ENCODE measurements at places on chromosomes 1 and 21.
A peak's percentile ranks its signal among the peaks of the same experiment; 100 is the strongest.

DNA sequence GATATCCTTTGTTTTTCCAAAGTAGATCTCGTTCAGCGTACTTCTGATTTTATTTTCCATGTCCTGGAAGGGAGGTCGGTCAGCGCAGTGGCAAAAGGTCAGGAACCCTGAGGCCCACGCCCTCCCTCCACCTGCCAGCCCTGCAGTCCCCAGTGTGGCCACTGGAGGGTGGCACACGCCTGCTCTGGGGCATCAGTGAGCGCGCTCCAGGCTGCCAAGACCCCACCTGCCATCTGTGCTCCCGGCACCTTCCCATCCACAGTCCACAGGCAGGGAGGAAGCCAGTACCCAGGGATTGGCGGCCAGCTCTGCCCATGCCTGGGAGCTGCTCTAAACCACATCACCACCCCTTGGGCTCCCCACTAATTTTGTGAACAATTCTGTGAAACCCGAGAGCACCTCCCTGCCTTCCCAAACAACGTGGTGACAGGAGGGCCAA lies 32.3 kb downstream of the SLC66A1 start:
- DNase-seq = peak; percentile 47

GRCh38 chr1:101137144-101138126 lies 99.4 kb upstream of the S1PR1 start:
- no peak for DNase-seq

- DNase-seq = peak; percentile 94
Observed at GRCh38 chr1:183272390-183272848, 86.4 kb downstream of the LAMC2 start.

DNA sequence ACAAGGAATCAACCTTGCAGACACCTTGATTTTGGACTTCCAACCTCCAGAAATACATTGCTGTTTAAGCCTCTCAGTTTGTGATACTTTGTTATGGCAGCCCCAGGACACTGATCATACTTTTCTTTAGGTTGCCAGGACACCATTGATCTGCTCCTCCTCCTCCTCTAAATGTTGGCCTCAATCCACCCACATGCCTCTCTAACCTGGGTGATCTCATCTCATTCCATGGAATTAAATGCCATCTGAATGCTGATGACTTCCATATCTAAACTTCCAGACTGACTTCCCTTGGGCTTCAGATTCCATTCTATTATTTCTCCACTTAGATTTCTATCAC lies 7.4 kb upstream of the PPP1R15B start:
- peak; percentile 37 for DNase-seq

GRCh38 chr1:161929137-161929536 lies 94.5 kb downstream of the OLFML2B start:
- no peak for DNase-seq

GRCh38 chr1:167991546-167991945 lies 54.7 kb upstream of the MPC2 start:
- DNase-seq = no peak

DNA sequence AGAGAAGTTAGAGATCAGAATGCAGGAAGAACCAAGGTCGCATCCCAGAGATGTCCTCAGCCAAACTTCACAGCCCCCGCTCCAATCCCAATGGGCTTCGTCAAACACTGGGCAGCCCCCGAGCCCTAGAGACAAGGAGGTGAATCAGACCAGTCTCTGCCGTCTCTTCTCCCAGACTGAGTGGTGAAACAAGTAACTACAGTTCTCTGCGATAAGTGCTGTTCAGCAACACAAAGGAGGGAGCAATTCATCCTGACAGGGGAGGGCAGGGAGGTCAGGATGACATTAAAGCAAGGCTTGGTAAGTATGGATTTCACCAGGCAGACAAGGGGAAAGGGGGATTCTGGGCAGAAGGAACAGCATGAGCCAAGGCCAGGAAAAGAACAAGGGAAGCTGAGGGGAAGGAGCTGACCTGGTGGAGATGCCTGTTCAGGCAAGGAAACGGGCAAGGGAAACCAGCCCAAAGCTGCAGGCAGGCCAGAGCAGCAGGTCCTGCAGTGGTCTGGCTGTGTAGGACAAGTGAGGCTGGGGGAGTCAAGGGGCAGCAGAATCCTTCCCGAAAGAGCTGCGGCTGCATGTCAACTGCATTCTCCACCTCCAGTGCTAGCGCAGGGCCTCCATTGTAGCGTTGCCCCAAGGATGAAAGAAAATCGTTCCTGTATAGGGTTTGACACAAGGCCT lies 13.6 kb upstream of the ERI3 start:
- no peak for DNase-seq

GRCh38 chr1:87143413-87144135 lies 185.1 kb upstream of the LMO4 start:
- DNase-seq = no peak

DNA sequence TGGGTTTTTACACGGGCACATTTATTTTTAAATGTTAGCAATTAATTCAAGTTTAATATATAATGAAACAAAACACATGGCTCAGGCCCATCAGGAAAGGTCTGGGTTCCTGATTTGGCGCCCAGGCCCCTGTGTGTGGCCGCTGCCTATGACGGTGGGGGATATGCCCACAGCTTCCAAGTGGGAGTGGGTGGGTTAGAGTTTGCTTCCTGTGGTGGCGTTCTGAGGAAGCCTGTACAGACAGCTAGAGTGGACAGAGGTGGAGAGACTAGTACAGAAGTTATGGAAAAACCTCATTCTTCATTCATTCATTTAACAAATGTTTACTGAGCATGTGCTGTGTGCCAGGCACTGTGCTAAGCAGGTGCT lies 22.4 kb upstream of the EPS8L3 start:
- no peak for DNase-seq

DNA sequence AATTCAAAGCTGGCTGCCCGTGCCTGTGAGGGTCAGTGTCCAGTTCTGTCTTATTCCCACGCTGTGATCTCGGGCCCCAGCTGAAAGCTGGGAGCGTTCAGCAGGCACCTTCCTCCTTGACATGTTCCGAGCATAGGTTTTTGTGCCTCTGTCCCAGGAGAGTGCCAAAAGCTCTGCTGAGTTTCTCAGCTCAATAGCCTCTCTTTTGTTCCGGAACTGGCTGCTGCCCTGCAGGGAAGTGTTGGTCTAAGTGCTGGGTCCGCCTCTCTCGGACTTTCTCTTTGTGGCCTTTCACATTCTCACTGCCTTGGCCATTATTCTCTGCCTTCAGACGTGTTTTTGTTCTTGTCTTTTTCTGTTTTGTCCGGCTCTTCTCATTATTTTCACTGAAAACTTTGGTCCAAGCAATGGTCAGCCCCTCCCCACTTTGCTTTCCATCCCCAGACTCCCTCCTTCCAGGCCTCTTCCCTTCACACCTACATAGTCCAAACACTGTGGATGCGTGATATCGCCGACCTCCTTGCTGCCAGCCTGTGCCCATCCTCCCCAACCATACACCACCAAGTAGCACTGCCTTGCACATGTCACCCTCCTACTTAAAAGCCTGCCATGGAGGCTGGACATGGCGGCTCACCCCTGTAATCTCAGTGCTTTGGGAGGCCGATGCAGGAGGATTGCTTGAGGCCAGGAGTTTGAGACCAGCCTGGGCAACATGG lies 233.8 kb downstream of the RHOU start:
- DNase-seq = no peak

DNA sequence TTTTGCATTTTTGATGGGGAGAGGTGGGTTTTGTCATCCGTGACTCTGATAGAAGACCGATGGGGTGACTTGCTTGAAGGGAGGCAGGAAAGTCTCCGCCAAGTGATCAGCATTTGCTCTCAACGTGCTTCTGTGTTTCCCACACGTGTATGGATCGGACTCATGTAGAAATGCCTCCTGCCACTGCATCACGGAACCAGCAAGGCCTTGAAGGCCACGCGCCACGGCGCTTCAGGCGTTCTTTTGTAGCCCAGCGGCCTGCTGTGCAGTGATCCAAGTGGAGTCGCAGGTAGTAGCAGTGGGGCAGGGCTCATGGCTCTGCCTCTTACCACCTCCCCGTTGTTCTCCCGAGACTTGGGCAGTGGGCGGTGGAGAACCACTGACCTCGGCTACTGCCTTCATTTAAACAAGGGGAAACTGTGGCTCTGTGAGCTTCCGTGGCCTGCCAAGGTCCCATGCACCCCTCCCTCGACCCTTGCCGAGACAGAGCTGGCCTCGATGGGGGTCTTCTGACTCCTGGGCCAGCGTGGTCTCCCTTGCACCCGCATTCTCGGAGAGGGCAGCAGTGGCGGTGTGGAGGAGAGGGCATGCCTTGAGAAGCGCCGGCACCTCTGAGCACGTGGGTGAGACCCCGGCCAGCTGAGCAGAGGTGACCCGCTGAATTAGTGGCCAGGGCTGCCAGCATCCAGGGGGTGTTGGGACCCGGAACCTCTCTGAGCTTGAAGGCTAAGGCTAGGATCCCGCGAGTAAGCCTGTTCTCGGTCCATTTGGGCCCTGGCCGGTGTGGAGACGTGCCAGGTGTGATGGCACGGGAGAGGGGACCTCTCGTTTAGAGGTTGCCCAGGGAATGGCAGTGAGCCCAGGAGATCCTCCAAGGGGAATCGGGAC lies 46.1 kb upstream of the ABCG1 start:
- no peak for DNase-seq

DNA sequence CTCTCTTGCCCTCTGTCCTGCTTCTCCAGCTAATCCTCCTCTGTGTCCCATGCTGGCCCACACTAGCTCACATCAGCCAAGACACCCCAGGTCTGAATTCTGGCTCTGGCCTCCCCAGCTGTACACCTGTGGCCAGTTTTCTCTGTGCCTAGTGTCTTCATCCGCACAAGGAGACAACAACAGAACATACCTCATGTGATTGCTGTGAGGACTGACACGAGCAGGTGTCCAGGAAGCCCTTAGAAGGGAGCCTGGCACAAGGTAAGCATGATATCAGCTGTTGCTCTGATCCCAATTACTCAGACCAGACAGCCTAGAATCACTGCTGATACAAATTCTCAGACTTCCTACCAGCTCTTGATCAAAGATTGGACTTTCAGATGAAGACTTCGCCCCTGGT lies 71.2 kb upstream of the GJB5 start:
- DNase-seq = no peak

- DNase-seq = peak; percentile 20
Observed at GRCh38 chr1:68321084-68321685, 88.9 kb upstream of the WLS start.

GRCh38 chr1:41870076-41870562 lies 48.6 kb downstream of the HIVEP3 start:
- peak; percentile 94 for DNase-seq

- DNase-seq = no peak
Observed at GRCh38 chr1:224762046-224762445, 145.9 kb downstream of the CNIH3 start.

GRCh38 chr1:111648806-111649205 lies 29.2 kb downstream of the RAP1A start:
- DNase-seq = no peak

- DNase-seq = no peak
Observed at GRCh38 chr1:227320476-227320875, 2.2 kb upstream of the CDC42BPA start.

DNA sequence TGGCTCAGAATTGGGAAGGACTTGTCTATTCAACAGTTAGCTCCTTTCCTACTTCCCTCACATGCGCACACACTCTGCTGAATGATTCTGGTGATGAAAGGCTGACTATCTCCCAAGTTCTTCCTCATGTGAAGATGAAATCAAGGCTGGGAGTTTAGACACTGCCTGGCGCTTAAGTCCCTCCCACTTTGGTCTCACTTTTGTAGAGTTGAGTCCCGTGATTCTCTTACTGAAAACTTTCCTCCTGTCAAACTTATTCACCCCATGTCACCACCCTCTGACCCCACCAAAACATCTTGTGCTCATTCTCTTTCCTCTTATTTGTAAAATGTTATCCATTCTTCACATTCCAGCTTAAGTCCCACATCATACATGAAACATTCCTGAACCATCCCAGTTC lies 8.4 kb upstream of the MRPS6 start:
- no peak for DNase-seq

DNA sequence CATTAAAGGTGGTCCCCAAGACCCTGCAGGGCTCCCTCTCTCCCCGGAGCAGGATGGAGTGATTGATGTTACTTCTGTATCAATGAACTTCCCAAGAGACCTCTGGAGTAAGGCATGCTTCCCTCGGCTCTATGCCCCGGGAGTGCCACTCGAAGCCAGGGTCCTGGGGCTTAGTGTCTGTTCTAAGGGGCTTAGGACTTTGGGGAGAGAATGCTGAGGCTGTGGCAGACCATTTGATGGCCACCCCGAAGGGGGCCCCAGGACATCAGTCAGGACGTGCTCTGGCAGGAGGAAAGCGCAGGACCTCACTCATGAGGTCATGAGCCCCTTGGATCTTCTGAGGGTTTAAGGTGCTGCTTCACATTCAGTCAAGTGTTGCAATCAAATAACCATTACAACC lies 7.5 kb downstream of the KIAA1614 start:
- DNase-seq = no peak

DNA sequence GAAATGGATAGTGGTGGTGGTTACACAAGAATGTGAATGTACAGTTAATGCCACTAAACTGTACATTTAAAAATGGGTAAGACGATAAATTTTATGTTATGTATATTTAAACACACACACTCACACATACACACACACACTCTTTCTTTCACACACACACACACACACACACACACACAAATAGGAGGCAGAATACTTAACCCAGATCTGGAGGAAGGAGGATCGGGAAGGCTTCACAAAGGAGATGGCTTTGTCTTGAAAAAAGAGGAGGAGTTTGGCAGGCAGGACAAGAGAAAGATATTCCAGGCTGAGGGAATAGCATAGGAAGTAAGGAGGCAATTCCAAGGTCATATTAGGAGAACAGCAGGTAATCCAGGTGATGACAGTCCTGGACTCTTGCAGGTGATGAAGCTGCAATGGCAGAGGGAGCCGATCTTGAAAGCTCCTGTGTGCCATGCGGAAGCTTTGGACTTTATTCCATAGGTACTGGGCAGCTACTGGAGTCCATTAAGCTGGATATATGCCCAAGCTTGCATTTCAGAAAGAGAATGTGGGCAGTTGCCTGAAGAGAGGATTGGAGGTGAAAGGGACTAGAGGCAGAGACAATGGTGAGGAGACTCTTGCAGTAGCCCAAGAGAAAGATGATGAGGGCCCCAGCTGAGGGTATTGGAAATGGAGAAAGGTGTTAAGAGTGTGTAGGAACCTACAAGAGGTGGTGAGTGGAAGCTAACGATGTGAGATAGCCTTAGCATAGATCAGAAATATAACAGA lies 15.4 kb upstream of the LYST start:
- no peak for DNase-seq

GRCh38 chr21:35011681-35012080 lies 37.4 kb downstream of the RUNX1 start:
- peak; percentile 70 for DNase-seq

GRCh38 chr1:33165209-33165608 lies 16.6 kb downstream of the TRIM62 start:
- no peak for DNase-seq

DNA sequence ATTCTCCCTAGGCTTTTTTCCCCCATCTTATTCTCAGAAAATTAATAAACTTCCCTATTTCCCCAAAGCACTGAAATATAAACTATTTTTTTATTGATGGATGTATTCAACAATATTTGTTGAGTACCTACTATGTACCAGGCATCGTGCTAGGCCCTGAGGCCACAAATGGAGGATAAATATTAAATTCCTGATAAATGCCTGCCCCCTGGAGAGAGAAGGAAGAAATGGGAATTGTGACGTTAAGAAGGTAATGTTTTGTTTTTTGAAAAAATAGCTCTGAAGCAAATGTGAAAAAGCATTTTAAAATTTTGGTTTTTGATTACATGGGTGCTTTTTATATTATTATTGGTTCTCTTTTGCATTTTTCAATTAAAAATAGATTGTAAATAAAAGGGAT lies 60.5 kb upstream of the DPT start:
- DNase-seq = no peak

- DNase-seq = peak; percentile 71
Observed at GRCh38 chr1:185409763-185410528, 92.9 kb upstream of the IVNS1ABP start.
